HCEC 1CT (cell line): ENCODE measurements at places on chromosomes 2 and 18.

DNA sequence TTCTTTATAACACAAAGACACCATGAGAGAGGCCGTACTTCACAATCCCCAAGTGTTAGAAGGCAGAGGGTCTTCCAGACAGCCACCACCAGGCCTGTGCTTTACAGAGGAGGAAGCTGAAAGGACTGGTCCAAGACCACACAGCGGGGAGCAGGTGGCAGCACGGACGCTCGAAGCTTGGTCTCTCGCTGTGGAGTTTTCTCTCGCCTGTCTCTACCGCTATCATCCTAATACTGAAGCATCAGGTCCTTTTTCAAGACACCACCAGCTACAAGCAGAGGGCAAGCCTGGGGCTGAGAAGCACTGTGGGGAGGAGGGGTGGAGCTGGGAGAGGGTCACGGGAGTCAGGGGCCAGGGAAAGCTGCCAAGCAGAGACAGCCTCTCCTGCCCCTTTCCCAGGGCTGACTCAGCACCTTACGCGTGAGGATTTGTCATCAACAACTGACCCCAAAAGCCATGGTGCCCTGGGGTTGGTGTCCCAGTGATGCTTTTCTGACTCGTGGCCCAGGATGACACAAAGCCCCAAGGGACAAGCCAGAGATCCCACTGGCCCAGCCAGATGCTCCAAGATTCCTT lies 31.9 kb upstream of the FOSL2 start:
- DNase-seq = peak; percentile 69

- DNase-seq = no peak
Observed at GRCh38 chr2:195413944-195414343, 243.1 kb upstream of the SLC39A10 start.

GRCh38 chr2:95231723-95232122 lies 24.4 kb downstream of the ZNF892 start:
- DNase-seq = peak; percentile 78

DNA sequence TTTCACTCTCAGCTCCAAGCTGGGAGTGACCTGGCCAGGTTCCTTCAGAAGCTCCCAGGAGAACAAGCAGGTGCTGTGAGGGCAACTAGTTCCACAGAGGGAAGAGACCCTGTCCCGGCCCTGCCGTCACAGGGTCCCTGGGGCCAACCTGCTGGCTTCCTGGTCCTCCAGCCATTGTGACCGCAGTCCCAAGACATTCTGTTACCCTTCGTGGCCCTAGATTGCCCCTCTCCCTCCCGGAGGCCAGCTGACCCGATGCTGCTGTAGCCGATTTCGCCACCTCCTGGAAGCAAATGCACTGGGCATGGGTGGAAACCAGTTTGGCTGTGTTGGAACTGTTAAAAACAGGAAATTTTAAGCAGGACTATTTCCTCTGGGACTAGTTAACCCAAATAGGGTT lies 55.4 kb downstream of the EPAS1 start:
- no peak for DNase-seq

- no peak for DNase-seq
Observed at GRCh38 chr18:77131100-77131651, 1.4 kb downstream of the MBP start.

DNA sequence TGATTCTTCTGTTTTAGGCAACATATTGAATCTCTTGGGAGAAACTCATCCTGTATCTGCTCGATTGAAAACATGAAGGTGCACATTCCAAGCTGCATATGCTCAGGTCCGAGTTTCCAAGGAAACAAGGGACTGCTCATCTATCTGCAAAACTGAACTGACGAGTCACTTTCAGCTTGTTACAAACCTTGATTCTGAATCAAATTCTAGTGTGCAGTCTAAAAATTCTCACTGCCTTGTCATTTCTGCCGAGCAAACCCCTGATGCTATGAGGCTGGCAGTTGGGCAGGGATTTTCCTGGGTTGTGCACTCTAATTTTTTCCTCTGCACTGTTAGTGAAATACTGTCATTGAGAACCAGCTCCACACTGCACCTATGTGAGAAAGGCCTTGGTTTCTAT lies 101.3 kb upstream of the ETAA1 start:
- no peak for DNase-seq

DNA sequence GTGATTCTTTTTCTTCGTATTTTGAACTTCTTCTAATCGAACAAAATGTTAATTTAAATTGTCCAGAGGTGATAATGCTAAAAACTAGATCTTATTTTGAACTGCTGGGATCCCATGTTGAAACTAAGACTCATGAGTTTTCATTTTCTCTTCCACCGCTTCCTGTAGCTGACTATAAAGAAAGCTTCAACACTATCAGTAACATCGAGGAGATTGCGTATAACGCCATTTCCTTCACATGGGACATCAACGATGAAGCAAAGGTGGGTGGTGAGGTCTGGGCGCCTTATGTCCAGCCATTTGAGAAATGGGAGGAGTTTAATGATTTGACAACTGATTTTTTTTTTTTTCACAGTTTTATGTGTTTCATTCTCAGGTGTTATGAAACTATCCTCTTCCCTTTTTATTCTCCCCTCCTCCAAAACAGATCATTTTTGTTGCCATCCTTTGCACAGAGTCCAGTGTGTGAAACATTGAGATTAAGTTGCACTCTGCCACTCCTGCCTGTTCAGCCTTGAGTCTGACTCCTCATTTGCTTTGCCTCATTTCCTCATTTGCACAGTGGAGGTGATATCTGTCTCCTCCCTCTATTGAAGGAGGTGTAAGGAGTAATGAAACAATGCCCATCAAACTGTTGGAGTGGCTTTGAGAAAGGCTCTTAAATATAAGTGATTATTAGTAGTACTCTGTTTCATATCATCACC lies 13.8 kb downstream of the GRHL1 start:
- no peak for DNase-seq

GRCh38 chr18:711310-711656 lies 1.1 kb downstream of the ENOSF1 start:
- DNase-seq = no peak

DNA sequence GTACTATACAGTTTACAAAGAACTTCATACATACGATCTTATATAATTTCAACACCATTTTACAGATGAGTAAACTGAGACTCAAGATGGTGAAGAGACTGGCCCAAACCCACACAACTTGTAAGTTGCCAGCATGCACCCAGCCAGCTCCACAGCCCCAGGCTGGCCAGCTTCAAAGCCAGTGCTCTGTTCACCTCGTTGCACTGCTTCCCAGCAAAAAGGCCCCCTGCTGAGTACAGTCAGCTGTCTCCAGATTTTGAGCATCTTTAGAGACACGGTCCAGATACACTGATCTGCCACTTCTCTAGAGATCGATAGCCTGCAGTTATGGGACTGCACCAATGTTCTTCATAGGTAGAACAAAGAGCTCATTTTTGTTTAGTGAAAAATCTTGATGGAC lies 257.2 kb upstream of the CHAC2 start:
- no peak for DNase-seq
